ENCODE measurements at places on chromosomes 13 and 19.

DNA sequence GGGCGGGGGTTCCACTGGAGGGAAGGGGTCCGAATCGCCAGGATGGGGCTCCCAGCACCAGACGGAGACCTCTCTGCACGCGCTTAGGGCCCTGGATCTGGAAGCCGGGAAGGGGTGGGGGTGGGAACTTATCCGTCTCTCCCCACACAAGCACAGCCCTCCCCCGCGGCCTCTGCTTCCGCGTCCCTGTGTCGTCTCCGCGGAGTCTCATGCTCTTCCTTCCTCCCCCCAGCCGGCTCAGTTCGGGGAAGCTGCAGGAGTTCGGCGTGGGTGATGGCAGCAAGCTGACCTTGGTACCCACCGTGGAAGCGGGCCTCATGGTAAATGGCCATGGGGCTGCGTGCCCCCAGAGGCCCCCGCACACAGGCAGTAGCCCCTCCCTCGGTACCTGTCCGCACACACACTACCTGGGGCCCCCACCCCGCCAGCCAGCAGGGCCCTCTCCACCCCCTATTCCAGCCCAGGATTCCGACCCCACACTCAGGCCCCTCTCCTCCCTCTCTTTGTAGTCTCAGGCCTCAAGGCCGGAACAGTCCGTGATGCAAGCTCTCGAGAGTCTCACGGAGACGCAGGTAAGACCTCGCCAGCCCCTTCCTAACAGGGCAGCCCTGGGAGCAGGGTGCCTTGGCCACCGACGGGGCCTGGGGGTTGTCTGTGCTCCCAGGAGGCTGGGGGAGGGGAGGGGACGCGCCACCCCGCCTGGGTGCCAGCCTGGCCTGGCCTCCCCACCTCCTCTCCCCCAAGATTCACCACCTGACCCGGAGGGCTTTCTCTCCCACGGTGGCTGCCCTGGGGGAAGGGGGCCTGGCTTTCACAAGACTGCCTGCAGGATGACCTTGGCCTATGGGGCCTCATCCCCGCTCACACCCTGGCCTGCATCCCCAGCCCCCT is 3.2 kb downstream of the MIDN start:
- DNase-seq, result peak; percentile 68

- DNase-seq, result no peak
These were observed 112.7 kb downstream of the OLFM4 start for GRCh38 chr13:53141336-53141735.

DNA sequence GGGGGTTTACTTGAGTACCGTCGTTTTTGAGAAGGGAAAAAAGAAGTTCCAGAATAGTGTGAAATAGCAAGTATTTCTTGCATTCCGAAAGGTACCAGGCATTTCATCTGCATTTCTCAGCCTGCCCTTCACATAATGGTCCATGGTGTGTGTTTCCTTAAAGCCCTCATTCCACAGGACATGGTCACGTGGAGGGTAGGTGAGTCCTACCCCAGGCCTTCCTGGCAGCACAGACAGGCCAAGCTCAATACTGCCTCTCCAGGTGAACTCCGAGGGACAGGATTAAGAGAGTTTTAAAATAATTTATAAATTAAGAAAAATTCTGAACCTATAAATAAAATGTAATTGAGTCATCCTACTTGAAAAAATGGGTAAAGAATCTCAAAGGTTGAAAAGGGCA is 64.7 kb downstream of the TNFRSF19 start:
- no peak for DNase-seq

DNA sequence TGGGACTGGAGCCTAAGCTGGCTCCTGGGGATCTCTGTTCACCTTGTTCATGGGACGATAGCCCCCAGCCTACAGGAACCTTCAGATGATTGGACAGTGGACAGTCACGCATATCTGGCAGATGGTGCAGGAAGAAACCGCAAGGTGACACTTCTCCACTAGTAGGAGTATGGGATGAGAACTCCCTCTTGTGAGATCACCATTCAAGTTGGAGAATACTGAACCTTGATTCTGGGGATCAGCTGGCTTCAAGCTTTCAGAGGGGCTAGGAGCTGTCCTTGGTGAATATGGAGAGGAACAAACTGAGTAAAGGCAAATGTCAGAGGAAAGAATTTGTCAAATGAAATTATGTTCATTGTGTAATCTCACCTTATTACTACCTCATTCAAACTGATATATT is 204.5 kb downstream of the PDS5B start:
- DNase-seq, result no peak

DNA sequence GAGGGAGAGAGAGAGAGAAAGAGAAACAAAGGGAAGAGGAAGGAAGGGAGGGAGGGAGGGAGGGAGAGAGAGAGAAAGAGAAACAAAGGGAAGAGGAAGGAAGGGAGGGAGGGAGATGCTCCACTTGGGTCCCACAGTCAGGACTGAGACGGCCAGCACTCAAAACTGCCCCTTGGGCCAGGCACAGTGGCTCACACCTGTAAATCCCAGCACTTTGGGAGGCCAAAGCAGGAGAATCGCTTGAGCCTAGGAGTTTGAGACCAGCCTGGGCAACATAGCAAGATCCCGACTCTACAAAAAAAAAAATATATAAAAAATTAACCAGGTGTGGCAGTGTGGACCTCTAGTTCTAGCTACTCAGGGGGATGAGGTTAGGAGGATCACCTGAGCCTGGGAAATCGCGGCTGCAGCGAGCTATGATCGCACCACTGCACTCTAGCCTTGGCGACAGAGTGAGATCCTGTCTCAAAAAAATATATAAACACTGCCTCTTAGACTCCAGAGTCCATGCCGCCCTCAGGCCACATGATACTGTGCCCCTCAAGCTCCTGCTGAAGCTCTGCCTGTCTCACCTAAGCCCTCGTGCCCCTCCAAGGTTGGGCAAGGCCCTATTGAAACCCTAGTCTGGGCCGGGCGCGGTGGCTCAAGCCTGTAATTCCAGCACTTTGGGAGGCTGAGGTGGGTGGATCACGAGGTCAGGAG is 8.4 kb downstream of the ARRDC2 start:
- no peak for DNase-seq

Measured in CD4-positive, alpha-beta T cell (primary cell).